ENCODE measurements at places on chromosomes 4 and X. TPM values are rescaled to one million over a fixed set of nuclear protein-coding genes. Genes with fewer than 3 reads are reported as not detected.
A peak's percentile ranks its signal among the peaks of the same experiment; 100 is the strongest.

- no peak overlapping the region for H3K4me3 ChIP-seq
- H3K4me1 ChIP-seq: no peaks in the 10 kb centered on the region
- no peak overlapping the region for H3K27ac ChIP-seq
- no peak for DNase-seq
- H3K27me3 ChIP-seq: peaks cover 13% of the 10 kb centered on the region
- H3K36me3 ChIP-seq: no peaks in the 10 kb centered on the region
These were observed 343.7 kb downstream of the ARAP2 start for GRCh38 chr4:35900286-35901243.

DNA sequence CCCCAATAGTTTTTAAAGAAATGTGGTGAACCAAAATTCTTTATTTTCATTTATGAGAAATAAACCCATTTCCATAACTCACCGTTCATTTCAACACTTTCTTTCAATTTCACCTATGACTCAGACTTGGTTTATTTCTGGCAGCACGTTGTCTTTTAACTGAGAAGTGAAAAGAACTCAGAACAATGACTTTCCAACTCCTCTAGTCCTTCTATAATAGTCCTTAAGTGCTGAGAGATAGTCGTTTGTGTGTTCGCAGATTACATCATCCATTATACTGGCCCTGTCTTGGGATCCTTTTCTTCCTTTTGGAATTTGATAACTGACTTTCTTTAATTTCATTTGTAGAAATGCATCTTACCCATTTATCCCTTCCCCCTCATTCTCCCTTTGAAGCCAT is 113.6 kb downstream of the GLUD2 start:
- H3K27ac ChIP-seq: no peak overlapping the region
- no peaks in the 10 kb centered on the region for H3K36me3 ChIP-seq
- H3K4me1 ChIP-seq: peaks cover 16% of the 10 kb centered on the region
- H3K4me3 ChIP-seq: peak overlapping the region; percentile 14
- no peaks in the 10 kb centered on the region for H3K27me3 ChIP-seq

Gene SGMS2
- total RNA-seq: 0.42 TPM

DNA sequence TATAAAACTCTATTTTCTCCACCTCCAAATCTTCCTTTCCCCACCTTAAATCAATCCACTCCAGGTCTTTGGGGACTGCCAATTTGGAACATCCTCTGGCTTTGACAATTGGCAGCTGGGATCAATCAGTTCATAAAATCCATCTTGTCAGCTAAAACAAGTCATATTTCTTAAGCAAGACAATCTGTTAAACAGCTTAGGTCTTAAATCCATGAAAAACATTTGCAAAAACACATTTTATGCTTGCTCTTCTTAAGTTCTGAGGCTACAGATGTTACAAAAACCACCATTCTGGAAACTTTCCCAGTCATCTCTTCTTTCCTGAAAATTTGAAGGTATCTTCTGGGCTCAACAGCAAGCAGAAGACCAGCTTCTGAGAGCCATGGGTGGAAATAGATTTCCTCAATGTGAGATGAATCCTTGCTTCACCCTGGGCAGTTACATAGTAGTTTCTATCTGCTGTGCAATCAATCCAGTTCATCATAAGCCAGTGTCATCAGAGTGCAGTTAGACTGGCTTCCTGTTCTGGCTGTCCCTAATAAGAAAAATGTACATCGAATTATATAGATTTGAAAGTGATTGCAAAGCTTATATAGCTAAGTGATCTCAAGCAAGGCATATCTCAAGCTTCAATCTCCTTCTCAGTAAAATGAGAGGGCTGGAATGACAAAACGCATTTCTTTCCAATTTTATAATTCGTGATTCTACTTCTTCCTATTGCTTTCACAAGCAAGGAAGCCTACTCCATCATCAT is 402.7 kb upstream of the INTU start:
- DNase-seq: no peak
- no peak overlapping the region for H3K27ac ChIP-seq
- no peaks in the 10 kb centered on the region for H3K27me3 ChIP-seq
- no peaks in the 10 kb centered on the region for H3K36me3 ChIP-seq
- H3K4me3 ChIP-seq: no peak overlapping the region

- DNase-seq: no peak
- peaks cover 4% of the 10 kb centered on the region for H3K27me3 ChIP-seq
- no peak overlapping the region for H3K4me3 ChIP-seq
- H3K36me3 ChIP-seq: no peaks in the 10 kb centered on the region
- no peak overlapping the region for H3K27ac ChIP-seq
- no peaks in the 10 kb centered on the region for H3K4me1 ChIP-seq
These were observed 415.0 kb downstream of the BCOR start for GRCh38 chrX:39682778-39683177.

Gene VCX3B
- not detected for total RNA-seq

Gene SPANXB1
- total RNA-seq: not detected

Data from activated CD4-positive, alpha-beta T cell treated with anti-CD3 and anti-CD28 coated beads, Interleukin-2, amount 10 ng/mL, durations not matched to agents 7 days and 5 days (primary cell).